ENCODE measurements at places on chromosomes 5 and 9.

DNA sequence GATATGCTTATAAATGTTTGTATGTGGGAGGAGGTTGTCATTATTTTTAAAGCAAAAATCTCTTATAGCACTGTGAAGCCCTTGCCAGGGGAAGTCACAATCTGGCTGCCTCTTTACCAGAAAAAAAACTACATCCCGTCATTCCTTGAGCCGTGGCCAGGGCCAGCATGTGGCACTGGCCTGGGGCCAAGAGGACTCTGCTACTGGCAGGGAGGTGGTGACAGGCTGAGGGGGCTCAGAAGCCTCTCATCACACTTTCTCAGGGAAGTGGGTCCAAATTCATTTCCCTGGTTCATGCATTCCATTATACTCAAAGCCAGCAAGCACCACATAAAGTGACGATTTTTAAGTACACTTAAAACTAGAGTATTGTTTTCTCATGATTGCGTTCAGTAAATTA lies 457.3 kb downstream of the ZNF608 start:
- DNase-seq, result peak; percentile 88

DNA sequence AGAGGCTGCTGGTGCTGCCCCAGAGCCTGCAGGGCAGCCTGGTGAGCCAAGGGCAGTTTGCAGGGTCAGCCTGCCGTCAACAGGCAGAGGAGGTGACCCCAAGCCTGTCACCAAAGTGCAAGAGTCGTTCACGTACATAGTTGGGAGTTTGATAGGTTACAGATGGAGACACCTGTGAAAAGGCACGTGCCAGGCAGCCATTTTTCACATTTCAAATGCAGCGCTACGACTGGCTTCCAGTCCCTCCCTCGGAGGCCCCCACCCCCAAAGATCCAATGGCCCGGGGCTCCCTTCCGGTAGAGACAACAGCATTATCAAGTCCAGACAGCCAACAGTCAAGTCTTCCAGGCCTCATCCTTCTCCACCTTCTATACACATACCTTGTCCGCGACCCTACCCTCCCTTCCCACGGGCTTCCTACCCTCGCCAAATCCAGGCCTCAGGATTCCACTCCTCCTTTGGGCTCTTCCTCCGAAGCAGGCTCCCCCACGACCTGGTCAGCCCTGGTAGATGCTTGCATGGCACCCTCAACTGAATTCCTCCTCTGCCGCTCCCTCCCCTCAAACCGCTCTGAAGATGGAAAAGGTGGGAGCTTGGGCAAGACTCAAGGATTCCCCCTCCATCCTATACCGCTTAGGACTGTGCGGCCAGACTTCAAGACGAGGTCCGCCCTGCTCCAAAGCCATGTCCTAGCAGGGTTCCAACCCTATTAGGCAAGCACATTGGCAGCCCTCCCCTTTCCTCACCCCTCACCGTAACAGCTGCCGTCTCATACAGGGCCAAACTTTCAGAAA lies 13.2 kb downstream of the HNRNPH1 start:
- DNase-seq, result no peak

DNA sequence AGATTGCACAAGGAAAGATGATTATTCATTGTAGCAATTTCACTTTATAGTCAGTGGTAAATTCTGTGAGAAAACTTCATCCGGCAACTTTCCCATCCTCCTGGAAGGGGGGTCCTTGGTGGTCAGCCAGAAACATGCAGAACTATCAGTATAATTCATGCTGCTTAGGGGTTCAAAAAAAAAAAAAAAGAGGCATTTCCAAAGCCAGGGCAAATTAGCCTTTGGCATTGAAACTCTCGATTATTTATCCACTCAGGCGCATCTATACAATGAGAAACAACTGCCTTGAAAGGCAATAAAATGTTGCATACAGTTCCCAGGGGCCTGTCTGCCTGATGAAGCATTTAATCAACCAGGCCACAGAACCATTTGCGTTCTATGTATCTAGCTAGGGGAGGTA lies 263.3 kb downstream of the TMEM167A start:
- DNase-seq, result peak; percentile 34

- DNase-seq, result peak; percentile 16
Observed at GRCh38 chr9:7921545-7922197, 122.1 kb upstream of the DMAC1 start.

- DNase-seq, result peak; percentile 68
Observed at GRCh38 chr9:106575823-106576222, 287.1 kb upstream of the ZNF462 start.

DNA sequence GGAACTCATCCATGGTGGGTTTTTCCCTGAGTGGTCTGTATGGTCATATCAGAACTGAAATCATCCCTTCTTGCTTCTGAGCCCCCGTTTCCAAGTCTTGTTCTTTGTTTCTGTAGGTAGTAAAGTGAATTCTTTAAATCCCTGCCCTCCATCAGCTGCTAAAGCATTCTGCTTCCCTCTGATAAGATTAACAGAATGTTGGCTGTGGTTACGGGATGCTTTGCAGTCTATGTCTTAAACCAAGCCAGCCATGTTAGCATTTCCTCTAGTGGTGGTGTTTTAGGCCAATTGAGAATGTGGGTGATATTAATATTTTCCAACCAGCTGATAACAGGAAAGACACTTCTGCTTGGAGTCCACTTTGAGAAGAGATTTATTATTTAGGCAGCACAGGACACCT lies 22.0 kb upstream of the KCNIP1 start:
- DNase-seq, result no peak

GRCh38 chr5:128596071-128596470 lies 58.0 kb upstream of the FBN2 start:
- DNase-seq, result peak; percentile 37

DNA sequence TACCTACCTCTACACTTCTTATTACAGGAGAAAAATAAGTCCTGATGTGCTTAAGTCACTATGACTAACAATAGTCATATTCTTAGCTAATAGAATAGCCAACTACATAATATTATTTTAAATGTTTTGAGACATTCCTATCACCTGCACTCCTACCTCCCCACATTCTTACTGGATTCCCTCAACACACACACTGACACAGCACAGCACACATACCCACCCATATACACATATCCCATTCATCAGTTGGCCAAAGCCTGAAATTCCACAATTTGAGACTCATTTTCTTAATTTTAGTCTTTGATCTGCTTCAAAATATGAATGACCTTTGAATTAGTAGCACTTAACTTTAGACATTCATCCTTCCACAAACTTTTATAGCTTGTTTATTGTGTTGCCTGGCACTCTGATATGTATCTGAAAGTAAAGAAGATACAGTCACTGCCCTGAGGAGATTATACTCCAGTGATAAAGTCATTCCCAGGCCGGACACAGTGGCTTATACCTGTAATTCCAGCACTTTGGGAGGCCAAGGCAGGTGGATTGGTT lies 168.3 kb upstream of the RASA1 start:
- no peak for DNase-seq

DNA sequence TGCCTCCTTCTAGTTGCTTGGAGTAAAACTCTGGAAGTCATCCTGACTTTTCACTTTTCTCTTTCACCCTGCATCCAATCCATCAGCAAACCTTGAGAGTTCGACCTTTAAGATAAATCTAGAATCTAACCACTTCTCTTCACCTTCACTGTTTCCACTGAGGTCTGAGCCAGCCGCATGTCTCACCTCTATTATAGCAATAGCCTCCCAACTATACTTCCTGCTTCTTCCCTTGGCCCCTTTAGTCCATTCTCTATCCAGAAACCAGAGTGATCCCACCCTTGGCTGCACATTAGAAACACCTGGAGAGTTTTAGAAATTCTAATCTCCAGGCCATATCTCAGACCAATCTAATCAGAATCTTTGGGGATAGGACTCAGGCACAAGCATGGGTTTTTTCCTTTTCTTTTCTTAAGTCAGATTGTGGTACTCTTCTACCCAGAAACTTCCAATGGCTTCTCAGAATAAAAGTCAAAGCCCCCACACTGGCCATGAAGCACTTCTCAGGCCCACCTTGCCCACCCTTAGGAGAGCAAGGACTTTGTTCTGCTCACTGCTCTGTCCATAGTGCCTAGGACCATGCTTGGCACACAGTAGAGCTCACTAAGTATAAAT lies 33.1 kb downstream of the MFAP3 start:
- DNase-seq, result no peak
